Fibroblast of skin of right quadriceps (primary cell): ENCODE measurements at places on chromosomes 16 and 17.

DNA sequence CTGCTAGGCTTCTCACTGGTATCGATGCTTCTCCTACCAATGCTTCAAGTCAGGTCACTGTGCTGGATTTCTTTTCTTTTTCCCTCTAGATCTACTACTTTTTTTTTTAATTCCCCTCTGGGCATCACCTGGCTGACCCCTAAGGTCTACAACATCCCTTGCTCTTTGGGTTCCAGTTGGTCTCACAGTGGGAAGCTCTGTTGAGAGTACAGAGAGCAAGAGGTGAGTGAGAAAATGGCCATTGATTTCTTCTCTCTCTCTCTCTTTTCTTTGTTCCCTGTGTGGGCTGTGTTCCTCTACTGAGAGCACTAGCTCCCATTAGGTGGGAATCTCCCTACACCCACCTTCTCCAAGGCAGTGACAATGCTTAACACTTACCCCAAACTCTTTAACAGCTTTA lies 413.4 kb downstream of the KCNJ2 start:
- DNase-seq, result no peak

GRCh38 chr16:67164599-67165061 lies at the start of gene HSF4:
TSS of gene HSF4 (plus strand) at chr16:67164745. CDS start at chr16:67164812, 67 bp downstream.
- DNase-seq, result no peak

- DNase-seq, result no peak
These were observed 123.6 kb upstream of the MPHOSPH6 start for GRCh38 chr16:82293671-82294070.

DNA sequence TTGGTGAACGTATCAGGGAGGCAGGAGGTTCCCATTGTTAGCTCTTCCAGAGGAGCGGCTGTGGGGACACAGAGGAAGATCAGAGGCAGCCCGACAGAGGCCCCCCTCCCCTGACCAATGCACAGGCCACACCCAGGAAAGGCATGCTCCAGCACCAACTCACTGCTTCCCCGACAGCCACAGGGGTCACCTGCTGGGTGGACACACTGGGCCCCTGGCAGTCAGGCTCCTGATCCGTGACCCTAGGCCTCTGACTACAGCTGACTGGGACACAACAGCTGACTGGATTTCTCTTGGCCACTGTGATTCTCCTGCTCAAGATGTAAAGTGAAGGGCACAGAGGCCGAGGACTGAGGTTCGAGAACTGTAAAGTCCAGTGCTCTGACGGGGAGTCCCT lies 63.5 kb downstream of the IL21R start:
- DNase-seq, result no peak

GRCh38 chr16:12182212-12182611 lies 205.7 kb downstream of the SNX29 start:
- DNase-seq, result no peak

- no peak for DNase-seq
These were observed 136.4 kb downstream of the SPECC1 start for GRCh38 chr17:20145567-20145966.

- no peak for DNase-seq
These were observed 85.9 kb downstream of the TEX14 start for GRCh38 chr17:58605986-58606385.

- DNase-seq, result no peak
These were observed 4.5 kb upstream of the IRX3 start for GRCh38 chr16:54290833-54291655.

DNA sequence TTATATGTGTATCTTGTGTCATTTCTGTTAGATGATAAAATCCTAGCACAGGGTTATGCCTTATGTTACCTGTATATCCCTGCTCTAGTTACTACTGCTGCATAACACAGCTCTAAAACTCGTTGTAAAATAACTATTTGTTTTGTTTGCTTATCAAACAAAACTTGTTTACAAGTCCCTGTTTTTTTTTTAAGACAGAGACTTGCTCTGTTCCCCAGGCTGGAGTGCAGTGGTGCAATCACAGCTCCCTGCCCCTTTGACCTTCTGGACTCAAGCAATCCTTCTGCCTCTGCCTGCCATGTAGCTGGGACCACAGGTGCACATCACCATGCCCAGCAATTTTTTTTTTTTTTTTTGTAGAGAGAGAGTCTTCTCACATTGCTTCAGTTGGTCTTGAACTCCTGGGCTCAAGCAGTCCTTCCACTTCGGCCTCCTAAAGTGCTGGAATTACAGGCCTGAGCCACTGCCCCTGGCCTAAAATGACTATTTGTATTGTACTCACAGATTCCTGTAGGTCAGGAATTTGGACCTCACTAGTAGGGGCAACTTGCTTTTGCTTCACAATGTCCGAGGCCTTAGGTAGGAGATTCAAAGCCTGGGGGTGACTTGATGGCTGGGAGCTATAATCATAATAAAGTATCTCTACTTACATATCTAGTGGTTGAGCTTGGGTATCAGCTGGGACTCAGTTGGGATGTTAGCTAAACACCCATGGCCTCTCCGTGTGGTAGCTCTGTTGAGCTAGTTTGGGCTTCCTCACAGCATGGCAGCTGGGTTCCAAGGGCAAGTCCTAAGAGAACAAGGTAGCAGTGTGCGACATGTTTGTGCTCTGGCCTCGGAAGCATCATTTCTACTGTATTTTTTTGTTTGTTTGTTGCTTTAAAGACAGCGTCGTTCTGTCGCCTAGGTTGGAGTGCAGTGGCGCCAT lies 12.6 kb downstream of the DUSP14 start:
- DNase-seq, result no peak

DNA sequence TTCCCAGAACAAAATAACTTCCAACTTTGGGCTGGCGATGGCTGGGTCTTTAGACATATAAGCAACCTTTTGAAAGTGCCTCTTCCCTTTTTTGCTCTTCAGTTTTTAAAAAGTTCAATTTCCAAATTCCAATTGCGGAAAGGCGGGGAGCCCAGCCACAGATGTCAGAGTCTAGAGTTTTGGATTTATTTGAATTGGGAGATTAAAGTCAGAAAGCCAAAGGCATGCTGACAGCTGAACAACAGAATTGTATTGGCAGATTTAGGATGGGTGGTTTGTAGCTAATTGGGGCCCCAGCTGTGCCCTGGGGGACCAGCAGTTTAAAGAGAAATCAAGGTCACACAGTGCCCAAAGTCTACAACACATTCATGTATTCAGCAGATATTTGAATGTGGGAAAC lies 10.5 kb downstream of the YPEL2 start:
- DNase-seq, result no peak

DNA sequence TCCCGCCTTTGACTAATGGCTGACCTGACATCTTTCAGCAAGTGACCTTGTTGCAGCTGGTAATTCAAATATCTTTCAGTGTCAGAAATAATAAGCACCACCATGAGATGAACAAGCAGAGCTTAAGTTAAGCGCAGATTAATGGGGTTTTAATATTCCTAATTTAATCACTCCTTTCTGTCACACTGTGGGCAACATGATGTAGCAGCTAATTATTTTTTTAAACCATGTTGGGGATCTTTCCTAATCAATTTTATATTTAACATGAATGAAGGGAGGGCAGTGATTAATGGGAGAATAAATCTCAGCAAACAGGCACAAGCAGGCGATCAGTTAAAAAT lies 353.6 kb upstream of the TNRC6C start:
- DNase-seq, result no peak

- no peak for DNase-seq
These were observed 32.4 kb upstream of the JPH3 start for GRCh38 chr16:87569601-87570571.

GRCh38 chr17:63358111-63358839 lies 87.8 kb downstream of the CYB561 start:
- DNase-seq, result peak; percentile 92

DNA sequence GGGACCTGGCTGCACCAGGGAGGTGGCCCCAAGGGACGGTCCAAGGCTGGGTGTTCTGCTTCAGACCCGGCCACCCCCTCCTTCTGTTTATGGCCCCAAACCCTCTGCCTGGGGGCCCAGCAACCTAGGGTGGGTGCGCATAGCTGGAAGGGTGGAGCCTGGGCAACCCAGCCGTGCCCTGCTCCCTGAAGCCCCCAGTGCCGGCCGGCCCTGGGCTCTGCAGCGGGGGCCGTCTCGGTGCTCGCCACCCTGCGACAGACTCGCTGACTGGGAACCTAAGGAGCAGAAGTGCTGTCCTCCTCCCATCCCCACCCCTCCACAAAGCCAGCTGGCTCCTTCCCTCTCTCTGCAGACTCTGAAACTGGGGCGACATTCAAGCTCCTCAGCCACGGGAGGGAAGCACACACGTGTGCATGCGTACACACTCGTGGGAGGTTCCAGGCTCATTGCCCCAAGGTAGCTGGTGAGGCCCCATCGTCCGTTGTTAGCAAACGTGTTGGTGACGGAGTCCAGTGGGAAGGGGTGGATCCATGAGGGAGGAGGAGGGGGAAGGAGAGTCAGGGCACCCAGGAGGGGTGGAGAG lies 43.4 kb downstream of the ENGASE start:
- DNase-seq, result no peak

- DNase-seq, result no peak
These were observed 4.9 kb upstream of the PABPN1L start for GRCh38 chr16:88871349-88871702.

GRCh38 chr17:10384175-10384574 lies 11.4 kb upstream of the MYH13 start:
- peak; percentile 2 for DNase-seq

GRCh38 chr17:57833179-57833939 lies 16.5 kb downstream of the MRPS23 start:
- DNase-seq, result peak; percentile 64

DNA sequence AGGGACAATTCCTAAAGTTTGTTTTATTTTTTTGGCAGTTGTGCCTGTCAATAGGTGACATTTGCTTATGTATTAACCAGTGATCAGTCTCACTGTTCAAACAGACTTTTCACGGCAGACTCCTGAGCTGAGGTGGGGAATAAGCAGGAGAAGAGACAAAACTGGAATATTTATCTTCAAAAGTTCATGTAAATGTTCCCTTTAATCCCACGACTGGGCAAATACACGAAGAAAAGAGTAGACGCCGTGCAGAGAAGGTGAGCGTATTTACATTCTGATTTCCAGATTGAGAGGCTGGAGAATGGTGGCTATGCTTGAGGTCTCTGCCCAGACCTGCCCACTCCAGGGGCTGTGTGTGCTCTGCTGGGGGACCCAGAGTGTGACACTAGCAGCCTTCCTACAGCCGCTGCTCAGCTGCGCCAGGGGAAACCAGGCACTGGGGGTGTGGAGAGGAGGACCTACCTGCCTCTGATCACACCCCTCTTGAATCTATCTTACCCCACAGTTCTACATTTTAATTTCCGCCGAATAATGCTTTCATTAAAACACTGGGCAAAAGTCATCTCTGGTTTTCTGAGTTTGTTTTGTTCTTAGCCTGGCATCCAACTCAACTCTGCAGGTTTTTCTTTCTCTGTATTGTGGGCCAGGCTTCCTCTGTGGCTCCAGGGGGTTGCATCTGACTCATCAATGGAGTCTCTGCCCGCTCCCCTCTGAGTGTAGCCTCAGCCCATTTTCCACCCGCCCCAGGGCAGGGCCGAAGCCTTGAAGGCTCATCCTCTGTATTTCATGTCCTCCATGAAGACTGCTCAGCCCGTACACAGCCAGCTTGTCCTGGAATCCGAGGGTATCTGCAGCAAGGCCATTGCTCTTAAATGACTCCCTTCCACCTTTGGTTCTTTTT lies 237.1 kb downstream of the NTN1 start:
- DNase-seq, result no peak

GRCh38 chr16:76899767-76900166 lies 291.2 kb upstream of the MON1B start:
- DNase-seq, result no peak

DNA sequence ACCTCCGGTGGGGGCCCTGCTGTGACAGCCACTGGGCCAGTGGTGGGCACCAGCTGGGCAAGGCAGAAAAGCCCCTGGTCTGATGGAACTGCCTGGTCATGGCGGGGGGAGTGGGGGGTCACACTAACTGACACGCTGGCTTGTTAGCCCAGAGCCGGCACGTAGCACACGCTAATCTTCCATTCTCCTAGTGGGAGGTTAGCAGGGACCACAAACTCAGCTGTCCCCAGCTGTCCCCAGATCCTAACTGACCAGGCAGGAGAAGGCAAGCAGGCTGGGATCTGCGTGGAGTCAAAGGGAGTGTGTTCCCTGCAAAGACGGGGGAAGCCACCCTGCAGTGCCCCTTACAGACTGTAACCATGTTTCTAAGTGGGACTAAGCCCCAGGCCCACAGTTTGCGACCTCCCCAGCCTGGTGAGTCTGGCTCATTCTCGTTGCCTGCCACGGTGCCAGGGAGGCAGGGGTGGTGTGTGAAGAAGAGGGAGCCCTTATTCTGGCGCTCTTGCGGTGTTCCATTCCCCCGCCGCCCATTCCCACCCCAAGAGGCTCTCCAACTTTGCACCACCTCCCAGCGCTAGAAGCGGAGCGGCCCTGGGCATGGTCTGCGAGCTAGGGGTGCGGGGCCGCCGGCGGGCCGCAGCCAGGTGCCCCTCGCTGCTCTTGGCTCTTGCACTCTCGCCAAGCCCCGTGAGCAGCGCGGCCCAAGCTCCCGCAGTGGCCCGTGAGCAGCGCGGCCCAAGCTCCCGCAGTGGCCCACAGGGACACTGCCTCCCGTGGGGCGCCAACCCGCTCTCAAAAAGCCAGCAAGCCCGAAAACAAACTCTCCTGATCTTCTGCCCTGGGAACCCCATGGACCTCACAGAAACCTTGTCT lies 12.1 kb upstream of the ZNF423 start:
- no peak for DNase-seq

GRCh38 chr17:5587438-5588032 lies 3.2 kb upstream of the NLRP1 start:
- peak; percentile 78 for DNase-seq

DNA sequence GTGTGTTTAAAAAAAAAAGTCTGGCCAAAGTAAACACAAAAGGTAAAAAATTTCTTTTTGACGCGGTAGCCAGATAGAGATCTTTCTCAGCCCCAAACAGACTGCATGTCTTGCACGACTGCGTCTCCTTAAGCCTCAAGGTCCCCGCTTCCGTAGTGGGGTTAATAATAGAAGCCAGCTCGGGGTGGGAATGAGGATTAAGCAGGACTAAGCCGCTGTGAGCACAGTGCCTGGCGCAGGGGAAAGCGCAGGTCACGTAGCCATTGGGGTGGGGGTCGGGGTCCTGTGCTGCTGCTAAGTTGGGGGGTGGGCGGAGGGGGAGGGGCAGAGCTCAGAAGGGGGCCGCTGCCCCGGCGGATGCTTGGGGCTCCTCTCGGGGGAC lies 521 bp downstream of the GGA2 start:
- peak; percentile 30 for DNase-seq
